ENCODE measurements at places on chromosomes 5 and 9. TPM values are rescaled to one million over a fixed set of nuclear protein-coding genes. Genes with fewer than 3 reads are reported as not detected.

GRCh38 chr5:53373451-53374158 lies 106.8 kb upstream of the FST start:
- no peak for DNase-seq

- no peak for DNase-seq
These were observed 67.4 kb downstream of the CTSL start for GRCh38 chr9:87793292-87793691.

GRCh38 chr5:172160506-172160905 lies 27.5 kb downstream of the STK10 start:
- no peak for DNase-seq

GRCh38 chr5:17149786-17150185 lies 67.6 kb upstream of the BASP1 start:
- no peak for DNase-seq

GRCh38 chr5:36685631-36686288 lies 79.4 kb downstream of the SLC1A3 start:
- no peak for DNase-seq

- no peak for DNase-seq
These were observed 124.2 kb downstream of the CDH6 start for GRCh38 chr5:31317665-31318064.

- no peak for DNase-seq
These were observed 13.7 kb upstream of the PRELID2 start for GRCh38 chr5:145848854-145849253.

DNA sequence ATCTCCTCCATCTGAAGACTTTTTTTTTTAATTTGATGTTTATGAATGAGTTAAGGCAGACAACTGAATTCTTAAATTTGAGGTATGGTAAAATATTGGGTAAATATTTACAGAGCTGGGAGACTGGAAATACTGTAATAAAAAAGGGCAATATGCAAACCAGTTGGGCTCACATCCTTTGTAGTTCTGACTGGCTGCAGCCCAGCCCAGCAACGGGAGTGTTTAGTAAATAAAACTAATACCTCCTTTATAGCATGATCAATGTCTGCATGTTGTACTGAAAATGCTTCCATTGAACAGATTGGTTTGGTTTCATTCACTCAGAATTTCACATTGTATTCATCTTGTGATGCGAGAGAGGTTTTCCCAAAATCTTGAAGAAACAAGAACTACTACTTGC lies 365.0 kb downstream of the DMRT2 start:
- no peak for DNase-seq

- no peak for DNase-seq
These were observed 228.2 kb upstream of the TYRP1 start for GRCh38 chr9:12464910-12465512.

DNA sequence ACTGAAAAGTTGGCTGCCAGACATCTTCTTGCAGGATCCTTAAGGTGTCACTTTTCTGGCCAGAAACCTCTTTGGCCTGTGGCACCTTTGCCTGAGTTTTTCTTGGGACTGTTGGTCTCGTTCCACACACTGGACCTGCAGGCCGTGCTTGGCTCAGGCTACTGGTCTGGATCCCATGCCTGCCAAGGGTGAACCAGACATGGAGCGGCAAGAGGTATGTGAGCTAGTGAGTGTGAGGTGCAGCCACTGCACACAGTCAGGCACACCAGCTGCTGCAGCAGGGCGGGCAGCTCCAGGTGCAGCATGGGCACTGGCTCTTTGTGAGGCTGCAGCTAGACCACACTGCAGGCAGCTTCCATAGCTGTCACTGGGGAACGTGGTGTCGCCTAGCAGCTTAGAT lies 47.9 kb downstream of the NDUFAF2 start:
- no peak for DNase-seq

- DNase-seq = no peak
These were observed 182.4 kb downstream of the TLR4 start for GRCh38 chr9:117886616-117887015.

- DNase-seq = no peak
These were observed 34.4 kb upstream of the TAF11L2 start for GRCh38 chr5:17463653-17464052.

GRCh38 chr5:173319646-173320045 lies 8.6 kb downstream of the STC2 start:
- no peak for DNase-seq

DNA sequence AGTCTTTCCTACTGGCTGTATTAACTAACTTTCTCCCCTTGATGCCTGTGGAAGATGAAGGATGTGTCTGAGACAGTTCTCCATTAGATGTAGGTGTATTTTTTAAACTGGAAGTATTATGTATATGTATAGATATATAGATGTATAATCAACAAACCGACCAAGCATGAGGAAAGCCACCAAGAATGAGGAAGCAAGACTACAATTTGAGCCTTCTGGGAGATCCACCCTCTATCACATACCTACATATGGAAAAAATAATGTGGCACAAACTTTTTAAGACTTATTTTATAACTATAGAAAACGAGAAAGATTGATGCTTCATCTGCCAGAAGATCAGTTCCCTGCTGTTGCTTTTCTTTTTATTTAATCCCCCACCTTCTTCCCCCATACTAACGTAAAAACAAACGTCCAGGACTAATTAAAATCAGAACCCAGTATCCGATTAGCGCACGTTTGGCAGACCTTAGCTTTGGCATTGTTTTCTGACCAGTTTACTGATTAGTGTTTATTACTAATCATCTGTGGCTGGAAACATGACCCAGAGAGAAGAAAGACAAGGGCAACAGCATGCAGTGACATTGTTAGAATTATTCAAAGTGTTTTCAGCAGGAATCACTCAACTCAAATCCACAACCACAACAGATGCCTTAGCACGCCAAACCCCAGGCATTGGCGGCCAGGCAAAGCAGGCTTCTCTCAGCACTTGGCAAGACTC lies 490.2 kb downstream of the EBF1 start:
- no peak for DNase-seq

- DNase-seq = no peak
These were observed 11.3 kb upstream of the ERAP2 start for GRCh38 chr5:96864922-96865530.

DNA sequence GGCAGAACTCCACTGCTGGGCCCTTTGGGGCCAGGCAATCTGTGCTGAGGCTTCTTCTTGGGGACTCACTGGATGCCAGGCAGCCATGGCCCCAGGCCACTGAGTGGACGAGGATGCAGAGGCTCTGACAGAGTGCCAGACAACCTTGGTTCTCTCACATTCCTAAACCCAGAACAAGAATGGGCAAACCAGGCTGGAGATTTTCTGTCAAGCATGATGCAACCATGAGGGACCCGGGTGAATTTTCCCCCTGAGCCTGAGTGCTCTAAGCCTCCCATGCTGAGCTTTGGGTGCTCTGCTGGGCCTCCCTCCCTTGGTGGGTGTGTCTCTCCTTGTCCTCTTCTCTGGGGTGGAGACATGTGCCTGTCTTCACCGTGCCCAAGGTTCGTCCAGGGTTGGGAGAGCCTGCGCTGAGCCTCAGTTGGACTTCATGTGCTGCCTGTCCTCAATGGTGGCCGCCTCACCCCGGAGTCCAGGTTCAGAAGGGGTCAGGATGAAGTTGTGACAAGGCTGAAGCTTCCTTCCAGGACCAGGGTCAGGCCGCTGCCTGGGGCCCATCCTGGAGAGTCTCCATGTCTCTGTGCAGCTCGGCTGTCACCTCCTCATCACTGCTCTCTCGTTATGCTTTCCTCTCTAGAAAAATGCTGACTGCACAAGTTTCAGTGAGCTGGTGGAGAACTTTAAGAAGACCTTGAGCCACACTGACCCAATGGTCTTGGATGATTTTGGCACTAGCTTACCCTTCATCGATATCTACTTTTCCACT lies 24.1 kb downstream of the PITX1 start:
- no peak for DNase-seq

DNA sequence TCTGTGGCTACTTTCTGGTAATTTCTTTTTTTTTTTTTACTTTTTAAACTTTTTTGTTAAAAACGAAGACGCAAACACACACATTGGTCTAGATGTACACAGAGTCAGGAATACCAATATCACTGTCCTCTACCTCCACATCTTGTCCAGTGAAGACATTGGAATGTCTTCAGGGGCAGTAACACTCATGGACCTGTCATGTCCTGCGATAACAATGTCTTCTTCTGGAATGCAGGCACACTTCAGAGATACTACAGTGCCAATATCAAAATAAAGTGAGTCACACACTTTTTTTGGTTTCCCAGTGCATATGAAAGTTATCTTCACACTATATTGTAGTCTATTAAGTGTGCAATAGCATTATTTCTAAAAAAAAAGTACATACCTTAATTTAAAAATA lies 175.9 kb downstream of the ARRDC3 start:
- DNase-seq = no peak

- DNase-seq = no peak
These were observed 70.5 kb upstream of the PTCH1 start for GRCh38 chr9:95587021-95587964.

DNA sequence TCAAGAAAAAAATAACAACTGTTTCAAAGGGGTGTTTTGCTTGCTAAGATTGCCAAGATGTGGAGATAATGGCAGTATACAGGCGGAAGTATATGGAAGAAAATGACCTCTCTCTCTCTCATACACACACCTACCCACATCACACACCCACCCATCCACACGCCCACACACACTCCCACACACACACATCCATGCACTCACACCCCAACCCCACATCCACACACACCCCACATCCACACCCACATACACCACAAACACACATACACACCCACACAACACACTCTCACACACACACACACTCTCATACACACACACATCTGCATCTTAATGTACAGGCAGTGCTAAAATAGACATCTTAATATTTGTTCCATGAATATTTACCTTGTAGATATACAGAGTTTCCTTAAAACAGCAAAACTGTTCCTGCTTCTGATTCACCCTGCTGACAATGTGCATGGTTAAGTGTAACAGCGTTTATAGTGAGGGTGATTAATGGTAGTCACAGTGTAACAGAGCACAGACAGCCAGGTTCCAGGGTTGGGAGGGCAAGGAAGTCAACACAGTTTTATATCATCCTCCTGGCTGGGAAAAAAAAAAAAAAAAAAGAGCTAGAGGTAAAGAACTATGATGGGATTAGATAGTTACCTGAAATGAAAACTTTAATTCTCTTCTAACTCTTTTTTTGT lies 8.3 kb downstream of the BHMT2 start:
- DNase-seq = no peak

GRCh38 chr5:9895302-9895645 lies 265.1 kb upstream of the TAS2R1 start:
- DNase-seq = no peak

DNA sequence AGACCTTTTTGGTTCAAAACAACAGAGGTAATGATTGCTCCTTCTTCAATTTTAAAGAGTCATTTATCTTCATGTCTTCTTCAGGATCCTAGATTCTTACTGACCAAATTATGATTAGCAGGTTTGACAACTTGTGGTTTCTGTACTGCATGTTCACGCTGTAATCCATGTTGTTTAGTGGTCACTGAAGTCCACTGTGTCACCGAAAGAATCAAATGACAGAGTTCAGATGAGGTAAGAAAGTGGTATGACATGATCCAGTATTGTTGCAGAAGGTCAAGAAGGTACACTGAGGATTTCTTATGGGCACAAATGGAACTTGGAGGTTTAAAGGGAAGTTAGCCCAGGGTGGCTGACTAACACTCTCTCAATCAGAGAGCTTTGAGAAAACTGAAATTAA lies 649.2 kb downstream of the EFNA5 start:
- no peak for DNase-seq

- no peak for DNase-seq
These were observed 658.5 kb downstream of the SLCO4C1 start for GRCh38 chr5:101637599-101637998.

GRCh38 chr9:9212963-9213362 lies 1399.8 kb downstream of the PTPRD start:
- no peak for DNase-seq

- no peak for DNase-seq
These were observed 99.0 kb upstream of the FBN2 start for GRCh38 chr5:128637031-128637430.

- DNase-seq = no peak
These were observed 66.9 kb upstream of the SV2C start for GRCh38 chr5:76016258-76016657.

DNA sequence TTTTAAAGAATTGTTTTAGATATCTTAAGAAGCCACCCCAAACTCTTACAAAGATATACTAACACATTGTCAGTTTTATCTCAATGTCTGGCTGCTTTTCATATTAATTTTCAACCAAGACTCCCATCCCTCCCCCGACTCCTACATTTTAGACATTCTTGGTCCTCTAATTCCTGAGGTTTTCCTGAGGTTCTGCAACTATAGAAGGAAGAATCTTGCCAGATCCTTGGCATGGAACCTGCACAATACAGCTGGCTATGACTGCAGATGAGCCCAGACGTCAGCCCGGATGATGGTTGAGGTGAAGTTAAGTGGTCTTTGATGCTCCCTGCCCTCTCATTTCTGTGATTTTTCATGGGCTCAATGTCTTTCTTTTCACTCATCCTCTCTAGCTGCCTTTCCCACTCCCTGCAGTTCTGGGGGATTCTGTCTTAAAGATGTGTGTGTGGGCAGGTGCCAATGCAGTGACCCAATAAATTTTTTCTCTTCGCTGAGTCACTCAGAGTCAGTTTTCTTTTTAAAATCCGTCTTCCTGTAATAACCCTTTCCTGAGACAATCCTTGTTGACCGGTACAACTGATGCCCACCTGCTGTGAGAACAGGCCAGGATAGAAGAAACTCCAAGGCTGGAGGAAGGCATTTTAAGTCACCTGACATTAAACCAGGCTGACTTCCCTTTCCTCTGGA lies 237.8 kb upstream of the GAS1 start:
- DNase-seq = no peak

GRCh38 chr9:115398996-115399395 lies 281.0 kb upstream of the TNC start:
- no peak for DNase-seq

DNA sequence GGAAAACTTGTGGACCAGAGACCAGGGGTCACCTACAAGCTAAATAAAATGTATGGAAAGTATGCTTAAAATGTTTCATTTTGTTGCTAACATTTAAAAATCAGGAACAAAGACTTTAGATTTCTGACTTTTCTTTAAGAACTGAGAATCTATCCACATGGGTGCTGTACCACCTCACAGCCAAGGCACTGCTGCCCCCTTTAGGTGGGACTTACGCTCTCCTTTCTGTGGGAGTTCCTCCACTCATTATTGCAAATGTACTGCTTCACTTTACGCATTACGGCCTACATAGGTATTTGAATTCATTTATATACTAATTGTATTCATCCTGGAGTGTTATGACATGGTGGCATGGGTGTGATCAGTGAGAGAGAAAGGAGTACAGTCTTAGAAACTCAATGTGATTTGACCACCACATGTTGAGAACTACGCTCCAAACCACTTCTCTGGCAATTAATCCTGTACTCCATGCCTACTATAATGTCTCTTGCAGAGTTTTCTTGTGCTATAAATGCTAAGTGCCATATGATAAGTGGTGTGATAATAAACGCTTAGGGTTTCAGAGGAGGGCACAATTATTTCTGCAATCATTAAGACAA lies 24.7 kb upstream of the CETN3 start:
- peak; percentile 74 for DNase-seq

- DNase-seq = no peak
These were observed 71.5 kb downstream of the NEK6 start for GRCh38 chr9:124329206-124329792.

- no peak for DNase-seq
These were observed 128.2 kb upstream of the VCAN start for GRCh38 chr5:83343299-83343698.

The BAAT gene
- total RNA-seq = not detected

The SPACA9 gene
- total RNA-seq = 1.9 TPM

The SLC1A1 gene
- 0.09 TPM for total RNA-seq

The PTGER4 gene
- total RNA-seq = 62.9 TPM

The DNAI1 gene
- total RNA-seq = not detected

The SOWAHA gene
- not detected for total RNA-seq

The DPM2 gene
- total RNA-seq = 41.3 TPM

The MEIKIN gene
- total RNA-seq = not detected

The CREBRF gene
- total RNA-seq = 10.2 TPM

The DTWD2 gene
- total RNA-seq = 6.7 TPM

The BRINP1 gene
- total RNA-seq = not detected
